HS-5 (cell line): ENCODE measurements at places on chromosomes 1 and 21.

DNA sequence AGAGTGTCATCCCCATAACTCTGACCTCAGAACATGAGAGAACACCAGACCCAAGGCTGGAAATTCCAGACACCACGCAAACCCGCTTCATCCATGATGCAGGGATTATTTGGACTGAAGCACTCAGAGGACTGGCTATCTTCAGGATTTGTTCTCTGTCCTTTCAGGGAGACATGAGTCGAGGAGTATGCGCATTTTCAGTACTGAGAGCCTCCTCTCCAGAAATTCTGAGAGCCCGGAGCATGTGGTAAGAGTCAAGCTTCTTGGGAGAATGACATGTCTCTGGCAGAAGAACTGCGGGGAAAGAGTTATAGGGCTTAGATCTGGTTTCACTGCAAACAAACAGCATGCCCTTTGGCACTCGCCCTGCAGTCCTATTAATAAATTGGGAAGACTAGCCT is 6.9 kb downstream of the LAX1 start:
- DNase-seq, result no peak

DNA sequence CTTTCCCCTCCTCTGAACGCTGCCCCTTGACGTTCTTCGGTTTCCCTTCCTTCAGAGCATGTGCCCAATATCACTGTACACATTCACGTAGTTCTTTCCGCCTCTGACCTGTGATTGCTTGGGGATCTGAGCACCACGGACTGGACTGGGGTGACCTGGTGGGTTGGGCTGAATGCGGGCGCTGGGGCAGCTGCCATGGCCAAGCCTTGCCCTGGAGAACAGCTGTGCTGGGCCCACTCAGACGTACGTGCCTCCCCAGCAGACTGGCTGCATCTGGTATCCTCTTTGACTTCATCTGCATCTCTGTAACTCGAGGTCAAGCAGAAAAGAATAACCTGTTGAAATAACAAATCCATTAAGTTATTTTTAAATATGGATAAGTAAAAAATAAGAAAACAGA is 35.1 kb upstream of the DISC1 start:
- DNase-seq, result no peak

DNA sequence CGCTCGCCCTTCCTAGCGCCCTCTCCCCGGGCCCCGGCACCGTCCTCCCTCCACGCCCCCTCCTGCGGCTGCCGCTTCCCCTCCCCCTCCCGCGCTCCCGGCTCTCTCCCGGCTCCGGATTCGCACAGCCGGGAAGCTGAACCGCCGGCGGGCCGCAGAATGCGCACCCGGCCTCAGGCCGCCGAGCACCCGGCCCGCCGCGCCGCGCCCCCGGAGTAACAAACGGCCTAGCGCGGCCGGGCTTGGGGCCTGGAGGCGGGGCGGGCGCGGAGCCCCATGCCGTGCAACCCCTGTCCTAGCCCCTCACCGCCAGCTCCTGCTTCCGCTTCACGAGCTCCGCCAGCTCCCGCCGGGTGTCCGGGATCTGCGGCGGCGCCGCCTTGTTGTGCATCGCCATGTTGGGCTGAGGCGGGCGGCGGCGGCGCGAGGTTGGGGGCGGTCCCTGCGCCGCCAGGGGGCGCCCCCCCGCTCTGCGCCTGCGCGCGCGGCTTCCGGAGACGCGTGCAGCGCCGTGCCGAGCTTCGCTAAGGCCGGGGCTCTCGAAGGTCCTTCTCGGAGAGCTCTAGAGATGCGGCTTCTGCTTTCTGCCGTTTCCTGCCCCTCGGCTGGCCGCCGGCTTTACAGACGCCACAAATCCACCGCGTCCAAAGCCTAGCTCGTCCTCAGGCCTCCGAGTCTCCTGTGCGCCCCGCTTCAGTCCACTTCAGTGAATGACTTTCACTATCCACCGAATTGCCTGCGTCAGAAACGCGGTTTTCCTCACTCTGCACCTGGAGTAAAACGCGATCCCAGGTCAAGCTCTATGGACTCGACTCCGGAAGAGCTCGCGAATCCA is at the start of gene MEAF6:
Gene MEAF6, minus strand, starts transcription at position 417 of the 835 bp plus-strand sequence. Its CDS starts 20 bp downstream, at position 397.
- peak; percentile 63 for DNase-seq

- no peak for DNase-seq
These were observed 7.6 kb upstream of the XKR8 start for GRCh38 chr1:27952147-27952546.

GRCh38 chr1:15712168-15712567 is 23.9 kb upstream of the SLC25A34 start:
- DNase-seq, result no peak

GRCh38 chr1:112417271-112417670 is 21.3 kb downstream of the CTTNBP2NL start:
- no peak for DNase-seq

- peak; percentile 65 for DNase-seq
These were observed 101.7 kb downstream of the NAV1 start for GRCh38 chr1:201640624-201641023.

DNA sequence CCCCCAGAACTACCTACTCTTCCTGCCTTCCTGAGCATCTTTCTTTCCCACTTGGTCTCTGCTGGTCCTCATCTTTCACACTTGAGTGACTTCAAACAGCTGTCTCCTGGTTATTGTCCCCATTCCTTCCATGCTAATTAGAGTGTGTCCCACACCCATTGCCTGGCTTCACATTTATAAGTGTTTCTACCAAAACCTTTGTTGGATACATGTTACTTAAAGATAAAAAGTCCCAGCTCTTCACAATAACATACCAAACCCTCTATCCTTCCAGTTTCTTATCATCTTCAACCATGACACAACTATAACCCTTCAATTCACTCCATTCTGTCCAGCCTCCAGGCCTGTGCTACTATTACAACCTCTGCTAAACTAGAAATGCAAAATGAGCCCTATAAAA is 41.0 kb downstream of the VCAM1 start:
- no peak for DNase-seq

DNA sequence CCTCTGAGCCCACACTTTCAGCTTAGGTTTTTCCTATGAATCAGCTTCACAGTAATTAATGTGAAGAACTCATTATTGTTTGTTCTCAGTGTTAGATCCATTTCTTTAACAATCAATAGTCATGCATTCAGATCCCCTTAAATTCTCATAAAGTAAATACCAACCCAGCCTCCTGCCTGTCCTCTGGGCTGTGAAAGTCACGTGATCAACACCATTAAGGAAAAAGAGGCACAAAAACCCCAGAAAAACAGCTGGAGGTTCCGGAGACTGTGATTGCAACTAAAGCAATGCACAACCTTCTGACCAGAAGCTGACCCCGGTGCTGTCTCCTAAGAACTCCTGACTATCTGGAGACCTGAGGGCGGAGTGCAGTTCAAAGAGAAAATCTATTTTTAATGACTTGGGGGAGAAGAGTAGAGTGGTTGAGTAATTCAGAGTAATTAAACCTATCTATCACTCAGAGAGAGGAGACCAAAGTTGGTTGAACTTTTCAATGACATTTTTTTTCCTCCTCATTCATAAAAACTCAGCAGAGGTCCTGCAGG is 132.5 kb downstream of the PLXNA2 start:
- DNase-seq, result no peak

GRCh38 chr1:3992103-3992556 is 92.1 kb upstream of the C1orf174 start:
- no peak for DNase-seq

DNA sequence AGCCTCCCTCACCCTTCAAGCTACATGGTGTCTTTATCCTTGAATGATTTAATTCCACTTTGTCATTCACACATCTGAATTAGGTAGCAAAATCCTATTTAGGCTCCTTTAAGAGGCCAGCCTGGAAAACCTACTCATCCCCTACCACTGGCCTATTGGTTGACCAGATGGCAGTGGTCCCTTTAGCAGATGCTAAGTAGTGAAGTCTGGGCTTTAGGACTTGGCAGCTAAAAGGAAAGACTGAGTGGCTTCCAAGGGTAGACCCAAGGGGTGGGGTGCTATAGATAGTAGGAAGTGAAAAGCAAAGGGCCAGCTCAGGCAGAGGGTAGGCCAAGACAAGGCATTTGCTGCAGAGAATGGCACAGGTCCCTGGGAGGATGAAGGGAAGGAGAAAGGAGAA is 46.6 kb downstream of the KCNJ6 start:
- DNase-seq, result no peak

GRCh38 chr21:35256468-35256988 is 207.4 kb upstream of the RUNX1 start:
- DNase-seq, result peak; percentile 94

- DNase-seq, result no peak
These were observed 32.7 kb upstream of the CD2 start for GRCh38 chr1:116721451-116722007.
